ENCODE measurements at places on chromosomes 12 and 14. TPM values are rescaled to one million over a fixed set of nuclear protein-coding genes. Genes with fewer than 3 reads are reported as not detected.

- no peak for DNase-seq
These were observed 177.8 kb upstream of the EEA1 start for GRCh38 chr12:93106910-93107309.

The FAM90A1 gene
- 0.09 TPM for total RNA-seq

DNA sequence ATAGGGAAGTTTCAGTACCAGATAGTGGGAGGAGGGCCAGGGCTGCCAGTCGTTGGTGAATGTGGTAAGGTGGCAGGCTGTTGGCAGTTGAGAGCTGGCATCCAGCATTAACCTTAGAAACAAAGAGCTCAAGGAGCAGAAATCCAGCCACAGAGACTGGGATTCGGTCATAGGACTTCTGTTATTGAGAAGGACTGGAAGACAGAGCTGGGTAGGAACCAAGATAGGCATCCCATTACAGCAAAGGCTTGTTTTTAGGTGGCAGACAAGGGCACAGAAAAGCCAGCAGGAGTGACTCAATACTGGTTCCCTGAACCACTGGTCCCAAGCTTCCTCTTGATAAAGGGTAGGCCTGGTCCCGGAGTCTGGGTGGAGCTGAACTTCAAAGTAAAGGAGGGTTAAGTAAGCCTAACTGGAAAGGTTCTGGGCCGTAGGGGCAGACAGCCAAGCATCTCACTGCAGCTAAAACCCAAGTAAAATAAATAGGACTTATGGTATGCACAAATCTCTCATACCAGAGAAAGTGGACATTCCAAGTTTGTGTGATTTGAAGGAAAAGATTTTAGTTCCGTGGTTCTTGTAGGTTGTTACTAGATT, 147.9 kb downstream of the ETV6 start:
- no peak for DNase-seq

DNA sequence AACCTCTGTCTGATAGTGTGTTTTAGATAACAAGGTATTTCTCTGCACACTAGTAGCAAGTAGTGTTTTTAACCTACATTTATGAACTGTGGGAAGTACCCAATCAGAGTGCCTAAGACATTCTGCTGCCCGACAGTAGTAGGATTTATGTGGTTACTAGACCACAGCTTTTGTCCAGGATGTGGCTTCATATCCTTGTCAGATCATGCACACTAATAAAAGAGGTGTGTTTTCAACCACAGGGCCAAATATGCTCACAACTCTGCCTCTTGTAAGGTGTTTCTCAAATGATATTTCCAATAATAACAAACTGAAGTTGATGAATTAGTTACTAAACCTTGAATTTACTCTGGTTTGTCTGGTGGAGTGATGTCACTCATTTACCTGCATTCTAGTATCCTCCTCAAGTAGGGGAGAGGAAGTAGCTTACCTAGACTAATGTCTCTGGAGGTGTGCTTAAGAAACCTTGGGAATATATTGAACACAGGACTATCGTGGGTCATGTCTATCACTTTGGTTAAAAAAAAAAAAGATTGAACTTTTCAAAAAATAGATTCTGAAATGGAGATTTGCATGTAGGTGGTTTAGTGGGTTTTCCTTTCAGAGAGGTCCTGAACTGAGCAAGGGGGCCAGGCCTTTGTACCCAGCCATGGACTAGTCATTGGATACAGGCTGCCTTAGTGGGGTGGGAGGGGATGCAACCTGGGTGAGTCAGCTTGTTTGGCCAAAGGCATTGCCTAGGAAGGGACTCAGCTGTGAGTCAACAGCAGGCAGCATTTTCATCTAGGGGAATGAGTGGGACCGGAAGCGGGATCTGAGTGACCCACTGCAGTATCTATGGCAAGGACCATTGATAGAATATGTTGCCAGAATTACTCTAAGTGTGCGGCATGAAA, 14.1 kb downstream of the FBXW8 start:
- DNase-seq = no peak

DNA sequence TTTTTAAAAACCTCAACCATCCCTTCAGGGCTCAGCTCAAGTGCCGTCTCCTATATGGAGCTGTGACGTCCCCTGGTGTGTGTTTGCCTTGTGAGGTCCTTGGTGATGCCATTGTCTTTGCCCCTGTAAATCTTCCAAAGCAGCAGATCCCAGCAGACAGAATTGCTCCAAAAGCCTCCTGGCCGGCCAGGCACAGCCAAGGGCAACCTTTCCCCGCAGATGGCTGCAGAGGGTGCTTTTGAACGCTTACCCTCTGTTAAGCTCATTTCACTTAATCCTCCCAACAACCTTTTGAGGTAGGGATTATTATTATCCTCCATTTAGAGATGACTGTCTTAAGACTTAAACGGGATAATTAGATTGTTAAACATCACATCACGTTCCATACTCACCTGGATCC, 51.4 kb downstream of the RFX4 start:
- DNase-seq = no peak

DNA sequence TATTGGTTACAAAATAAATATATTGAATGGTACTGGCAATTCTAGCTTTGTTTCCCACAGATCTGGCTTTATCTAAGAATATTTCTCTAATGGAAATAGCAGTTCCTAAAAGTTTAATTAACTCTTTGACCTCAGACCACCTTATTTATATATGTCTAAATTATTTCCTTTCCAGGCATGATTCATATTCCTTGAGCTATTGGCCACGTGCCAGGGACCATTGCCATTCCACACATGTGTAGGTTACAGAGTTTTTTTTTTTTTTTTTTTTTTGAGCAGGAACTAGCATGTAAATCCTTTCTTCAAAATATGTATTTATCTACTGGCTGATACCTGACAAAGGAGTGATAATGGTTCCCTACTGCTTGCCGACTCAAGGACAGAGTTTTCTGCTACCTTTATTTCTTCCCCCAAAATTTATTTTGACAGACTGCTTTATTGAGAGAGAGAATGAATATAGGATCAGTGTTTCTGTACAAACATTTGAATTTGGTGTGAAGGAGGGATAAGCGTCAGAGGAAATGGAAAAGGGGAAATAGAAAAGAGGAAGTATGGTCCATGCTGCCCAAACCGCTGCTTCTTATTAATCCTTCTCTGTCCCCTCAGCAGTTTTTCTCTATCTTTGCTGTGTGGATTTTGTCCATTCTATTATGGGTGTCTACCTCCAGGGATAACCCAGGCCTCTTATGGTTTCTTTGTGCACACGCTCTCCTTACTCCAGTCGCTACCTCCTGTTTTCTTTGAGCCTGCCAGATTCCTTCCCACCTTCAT, 36.4 kb downstream of the PDE3A start:
- DNase-seq = no peak
